Renal cortical epithelial cell (primary cell): ENCODE measurements at places on chromosomes 3 and 15. TPM values are rescaled to one million over a fixed set of nuclear protein-coding genes. Genes with fewer than 3 reads are reported as not detected.

SLC6A20 gene
- 0.50 and 3.5 TPM in 2 replicates for total RNA-seq

SHISA5 gene
- 116 and 143 TPM in 2 replicates for total RNA-seq

SPESP1 gene
- 0.75 and 4.3 TPM in 2 replicates for total RNA-seq

PEAK1 gene
- total RNA-seq, result 15.6 and 58.0 TPM in 2 replicates

HGD gene
- total RNA-seq, result 27.3 and 91.5 TPM in 2 replicates

TTC21A gene
- total RNA-seq, result 2.1 and 4.7 TPM in 2 replicates

IL16 gene
- 0.05 and 0.69 TPM in 2 replicates for total RNA-seq

MYNN gene
- total RNA-seq, result 21.7 and 23.2 TPM in 2 replicates

STX19 gene
- total RNA-seq, result not detected in 2 replicates

CIDEC gene
- total RNA-seq, result 0.10 TPM in 1 of 2 replicates, not detected in the other

- DNase-seq, result no peak
Measured at GRCh38 chr15:72341361-72341760, 21.4 kb upstream of the CELF6 start.

DNA sequence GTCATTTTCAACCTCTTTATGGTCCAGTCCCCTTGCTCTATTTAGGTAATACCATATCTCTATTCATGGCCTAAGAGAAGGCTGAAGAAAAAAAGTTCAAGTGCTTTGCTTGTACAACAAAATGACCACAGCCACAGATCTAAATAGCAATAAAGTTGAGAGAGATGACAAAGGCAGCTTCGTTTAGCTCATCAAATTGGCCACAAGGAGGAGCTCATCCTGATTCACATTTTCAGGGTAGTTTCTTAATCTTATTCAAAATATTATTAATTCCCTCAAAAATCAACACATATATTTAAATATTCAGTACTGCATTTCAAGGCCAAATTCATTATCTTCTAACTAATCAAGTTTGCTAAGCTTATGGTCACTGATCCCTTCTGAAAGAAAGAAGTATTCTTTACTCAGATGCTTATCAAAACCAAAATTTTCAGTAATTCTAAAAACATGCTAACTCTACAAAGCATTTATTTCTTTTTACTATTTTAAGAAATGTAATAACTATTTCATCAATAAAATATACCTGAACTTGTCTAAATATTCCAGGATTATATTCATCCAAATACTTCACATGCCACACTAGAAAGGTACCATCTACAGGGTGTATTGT, 85.5 kb downstream of the DMXL2 start:
- peak; percentile 16 for DNase-seq

GRCh38 chr15:80562846-80563245, 132.3 kb upstream of the ABHD17C start:
- DNase-seq, result no peak

- DNase-seq, result no peak
Measured at GRCh38 chr15:72486144-72486543, 12.0 kb downstream of the ARIH1 start.

DNA sequence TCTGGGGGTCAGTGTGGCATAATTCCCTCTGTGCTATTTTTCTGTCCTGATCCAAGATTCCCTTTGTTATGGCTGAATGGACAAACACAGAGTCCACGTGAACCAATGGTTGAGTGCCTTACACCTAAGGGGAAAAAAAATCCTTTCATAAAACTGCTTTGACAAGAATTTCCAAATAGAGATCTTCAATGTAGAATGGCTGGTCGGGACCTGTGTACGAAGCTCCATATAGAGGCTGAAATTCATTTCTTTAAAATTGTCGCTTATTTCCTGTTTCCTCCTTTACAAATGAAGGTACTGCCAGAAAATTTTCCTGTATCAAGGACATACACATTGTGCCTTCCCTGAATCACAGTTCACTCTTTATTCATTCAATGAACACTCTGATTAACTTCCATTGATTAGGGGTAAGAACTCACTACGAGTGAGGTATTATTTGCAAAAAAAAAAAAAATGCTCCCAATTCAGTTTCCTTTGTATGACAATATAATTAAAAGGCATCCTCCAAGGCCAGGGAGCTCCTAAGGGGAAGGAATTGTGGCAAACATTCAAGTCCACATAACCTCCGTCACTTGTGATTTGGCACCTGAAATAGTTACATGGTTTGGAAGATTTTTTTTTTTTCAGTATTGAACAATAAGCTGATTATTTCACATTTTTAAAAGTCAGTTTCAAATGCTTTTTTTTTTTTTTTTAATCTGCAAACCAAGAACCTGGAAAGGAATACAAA, 293.8 kb downstream of the MEX3B start:
- no peak for DNase-seq

DNA sequence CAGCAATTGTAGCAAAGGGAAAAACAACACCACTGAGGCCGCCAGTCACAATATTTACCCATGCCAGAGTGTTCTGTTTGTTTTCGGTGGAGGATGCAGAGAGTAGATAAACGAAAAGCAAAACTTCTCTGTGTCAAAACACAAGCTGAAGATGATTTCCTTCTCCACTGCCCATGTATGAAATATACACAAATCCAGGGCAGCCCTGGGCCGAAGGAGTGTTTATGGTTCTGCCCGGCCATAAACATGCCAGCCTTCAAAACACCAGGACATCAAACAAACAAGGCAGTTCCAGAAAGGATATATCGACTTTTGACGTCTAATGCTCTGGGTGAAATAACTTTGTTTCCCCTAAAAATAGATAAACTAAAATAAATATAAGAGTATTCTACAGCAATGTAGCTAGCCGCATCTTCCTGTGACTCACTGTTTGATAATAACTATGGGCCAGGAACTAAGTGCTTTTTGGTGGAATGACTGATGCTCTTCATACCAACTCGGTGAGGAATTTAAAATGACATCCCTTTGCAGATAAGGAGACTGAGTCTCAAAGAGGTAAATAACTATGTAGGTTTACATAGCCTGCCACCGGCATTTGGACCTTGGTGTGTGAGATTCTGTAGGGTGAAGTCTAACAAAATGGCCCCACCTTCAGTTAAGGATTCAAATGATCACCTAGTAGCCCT, 82.8 kb downstream of the MAGI1 start:
- DNase-seq, result peak; percentile 35

DNA sequence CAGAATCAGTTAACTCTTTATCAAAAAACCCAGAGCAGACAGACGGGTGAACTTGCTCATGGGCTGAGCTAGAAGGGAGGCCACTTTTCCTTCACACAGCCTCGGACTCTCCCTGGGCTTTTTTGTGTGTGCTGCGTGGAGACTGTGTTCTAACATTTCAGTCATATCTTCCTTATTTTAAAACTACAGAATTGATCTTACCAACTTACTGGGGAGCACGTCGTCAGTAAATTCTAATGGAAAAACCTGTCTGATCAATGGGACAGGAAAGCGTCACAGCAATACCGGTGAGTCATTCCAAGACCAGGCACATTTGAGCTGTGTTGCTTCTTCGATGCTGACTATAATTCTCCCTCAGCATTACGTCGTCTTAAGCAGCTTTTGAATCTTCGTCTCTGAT, 145.1 kb downstream of the LPP start:
- no peak for DNase-seq

GRCh38 chr3:120218981-120219380, 66.0 kb downstream of the GPR156 start:
- DNase-seq, result no peak

- DNase-seq, result peak; percentile 65
Measured at GRCh38 chr15:63715818-63716217, 117.9 kb downstream of the HERC1 start.

- DNase-seq, result peak; percentile 31
Measured at GRCh38 chr3:31978553-31978952, 2.5 kb downstream of the OSBPL10 start.

- DNase-seq, result no peak
Measured at GRCh38 chr3:107683447-107683846, 160.7 kb downstream of the BBX start.

DNA sequence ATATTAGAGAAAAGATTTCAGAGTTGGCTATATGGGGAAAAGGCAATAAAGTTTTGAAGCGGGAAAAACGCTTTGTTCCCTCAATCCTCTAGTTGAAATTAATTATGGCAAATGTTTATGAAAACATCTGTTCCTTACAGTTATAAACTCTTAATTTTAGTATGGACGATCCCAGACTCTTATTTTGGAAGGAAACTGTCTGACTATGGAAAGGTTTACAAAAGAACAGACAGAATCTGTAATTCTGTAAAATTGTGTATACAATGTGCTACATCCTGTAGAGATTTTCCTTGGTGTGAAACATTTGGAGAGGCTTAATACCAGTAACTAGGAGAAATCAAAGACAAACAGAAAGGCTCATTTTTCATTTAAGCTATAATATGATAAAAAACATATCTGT, 311.8 kb downstream of the TBC1D5 start:
- no peak for DNase-seq

GRCh38 chr15:59405079-59405478, 32.4 kb upstream of the MYO1E start:
- no peak for DNase-seq

GRCh38 chr15:40358471-40359353, 693 bp downstream of the DISP2 start:
- DNase-seq, result no peak

DNA sequence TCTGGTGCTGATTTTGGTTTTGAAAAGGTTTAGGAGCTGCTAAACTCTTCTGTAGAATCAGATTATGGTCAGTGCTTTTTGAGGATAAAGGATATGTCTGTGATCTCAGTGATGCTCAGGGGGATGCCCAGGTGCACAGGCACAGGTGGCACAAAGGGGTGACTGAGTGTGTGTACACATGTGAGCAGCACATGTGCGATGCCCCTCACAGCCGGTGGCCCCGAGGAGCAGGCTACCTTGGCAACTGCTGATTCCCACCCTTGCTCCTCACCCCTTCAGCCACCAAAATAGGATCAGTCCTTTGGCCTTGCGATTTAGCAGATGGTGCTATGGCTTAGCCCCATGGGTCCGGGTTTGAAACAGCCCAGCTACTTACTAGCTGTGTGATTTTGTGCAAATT, 51.1 kb downstream of the POMGNT2 start:
- no peak for DNase-seq

GRCh38 chr3:20747741-20748140, 561.7 kb upstream of the SGO1 start:
- DNase-seq, result no peak

- DNase-seq, result peak; percentile 19
Measured at GRCh38 chr3:4425707-4426106, 41.4 kb downstream of the SUMF1 start.

DNA sequence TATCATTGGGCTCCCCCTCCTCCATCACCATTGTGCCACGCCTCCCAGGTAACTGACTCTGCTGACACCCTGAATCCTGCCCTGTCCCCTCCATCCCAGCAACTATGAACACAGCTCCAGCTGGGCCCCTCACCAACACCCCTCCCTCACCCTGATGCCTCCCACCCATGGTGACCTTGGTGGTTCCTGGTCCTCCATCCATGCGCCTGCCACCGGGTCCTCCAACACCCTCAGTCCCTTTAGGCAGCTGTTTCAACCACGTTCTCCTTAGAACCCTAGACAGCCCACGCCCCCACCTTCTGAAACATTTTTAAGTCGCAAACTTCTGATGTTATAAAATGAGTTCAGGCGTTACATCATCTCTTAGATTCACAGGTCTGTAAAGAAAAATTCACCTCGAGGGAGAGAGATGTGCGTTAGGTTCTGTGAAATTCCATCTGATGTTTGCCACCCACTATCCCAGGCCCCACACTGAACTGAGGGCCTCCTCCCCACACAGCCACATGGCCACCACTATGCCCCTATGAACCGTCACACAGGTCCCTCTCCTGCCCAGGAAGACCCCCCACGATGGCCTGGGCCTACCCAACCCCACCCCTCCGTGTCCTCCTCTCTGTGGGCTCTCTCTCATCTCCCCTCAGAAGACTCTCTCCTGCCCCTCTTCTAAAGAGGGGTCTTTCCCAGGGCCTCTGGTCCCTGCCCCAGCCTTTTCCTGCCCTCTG, 29.8 kb downstream of the PCSK6 start:
- no peak for DNase-seq

- DNase-seq, result peak; percentile 68
Measured at GRCh38 chr3:50121072-50122032, 32.6 kb downstream of the RBM5 start.

- DNase-seq, result no peak
Measured at GRCh38 chr3:184662187-184662586, 49.7 kb downstream of the MAGEF1 start.

DNA sequence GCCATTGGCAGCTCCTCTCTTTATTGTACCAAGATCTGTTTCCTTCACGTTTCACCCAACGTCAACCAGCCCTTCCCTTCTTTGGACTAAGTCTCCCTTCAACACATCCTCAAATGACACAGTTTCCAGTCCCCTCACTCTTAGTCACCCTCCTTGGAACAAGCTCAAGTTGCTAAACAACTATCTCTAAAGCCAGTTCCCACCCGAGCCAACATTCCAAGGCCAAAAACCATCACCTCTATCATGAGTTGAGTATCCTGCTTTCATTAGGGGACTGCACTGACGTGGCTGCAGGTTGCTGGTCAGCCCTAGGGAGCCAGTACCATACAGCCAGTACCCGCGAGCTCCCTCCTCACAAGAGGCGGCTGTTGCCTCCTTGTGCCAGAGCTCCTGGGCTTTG, 73.8 kb downstream of the LIPC start:
- DNase-seq, result no peak

- peak; percentile 86 for DNase-seq
Measured at GRCh38 chr3:105827959-105828358, 40.9 kb downstream of the CBLB start.

DNA sequence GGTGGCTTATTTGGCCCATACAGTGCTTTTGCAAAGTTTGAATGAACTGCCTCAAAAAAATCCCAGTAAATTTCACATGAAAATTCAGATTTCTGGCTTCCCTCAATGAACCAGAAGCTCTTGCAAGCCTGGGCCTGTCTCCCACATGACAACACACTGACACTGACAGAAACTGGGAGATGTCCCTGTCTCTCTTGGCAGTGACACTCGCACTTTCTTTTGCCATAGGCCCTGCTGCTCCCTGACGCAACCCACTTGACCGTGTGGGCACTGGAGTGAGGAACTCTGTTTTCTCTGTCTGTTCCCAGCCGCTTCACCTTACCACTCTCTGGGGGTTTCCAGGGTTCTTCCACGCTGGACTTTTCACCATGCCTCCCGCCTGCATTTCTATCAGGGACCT, 524.5 kb downstream of the SHQ1 start:
- DNase-seq, result no peak

DNA sequence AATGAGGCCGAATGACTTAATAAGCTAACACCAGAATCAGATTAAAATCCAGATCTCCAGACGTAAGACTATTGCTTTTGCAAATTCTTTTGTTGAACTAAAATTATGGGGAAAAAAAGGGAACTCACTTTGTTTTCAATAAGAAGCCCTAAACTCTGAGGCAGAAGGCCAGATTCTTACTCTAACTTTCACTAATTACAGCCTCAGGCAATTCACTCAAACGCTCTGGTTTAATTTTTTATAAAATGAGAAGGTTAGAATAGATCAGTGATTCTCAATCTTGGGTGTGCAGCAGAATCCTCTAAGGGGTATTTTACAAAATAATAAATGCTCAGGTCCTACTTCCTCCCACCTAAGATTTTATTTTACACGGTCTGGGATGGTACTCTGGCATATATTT, 38.1 kb downstream of the C3orf70 start:
- DNase-seq, result peak; percentile 11

GRCh38 chr3:18216996-18217395, 208.1 kb downstream of the SATB1 start:
- peak; percentile 28 for DNase-seq
